Muscle of leg (tissue), 16 donors: ENCODE measurements at places on chromosomes 3 and 15. TPM values are rescaled to one million over a fixed set of nuclear protein-coding genes. Genes with fewer than 3 reads are reported as not detected.

C3orf49 gene
- 0.30 TPM for polyA plus RNA-seq

DNA sequence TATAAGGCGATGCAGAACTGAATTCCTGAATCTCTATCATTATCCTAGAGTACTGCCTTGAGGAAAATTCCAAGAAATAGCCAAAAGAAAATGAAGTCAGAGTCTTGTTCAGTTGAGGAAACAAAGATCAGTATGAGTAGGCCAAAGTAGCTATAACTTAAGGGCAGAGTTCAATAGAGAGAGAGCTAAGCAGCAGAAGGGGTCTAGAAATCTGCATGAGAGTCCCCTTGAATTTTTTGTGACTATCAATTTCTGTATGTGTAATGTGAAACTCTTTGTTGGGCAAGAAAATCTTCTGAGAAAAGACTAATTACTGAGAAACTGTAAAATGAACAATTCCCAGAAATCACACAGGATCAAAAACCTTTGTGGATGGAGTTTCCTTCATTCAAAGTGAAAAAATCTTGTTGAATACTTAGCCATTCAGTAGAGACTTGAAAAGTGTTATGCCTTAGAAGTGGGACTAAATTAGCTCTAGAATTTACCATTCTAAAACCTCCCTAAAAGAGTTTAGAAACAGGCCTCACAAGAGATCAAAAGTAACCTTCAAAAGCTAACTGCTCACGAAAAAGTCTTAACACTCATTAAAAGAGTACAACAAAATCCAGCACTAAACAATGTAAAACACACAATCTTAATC is 43.1 kb upstream of the FNDC3B start:
- no peaks in the 10 kb centered on the region for H3K36me3 ChIP-seq
- no peaks in the 10 kb centered on the region for H3K27me3 ChIP-seq
- no peak for DNase-seq
- no peaks in the 10 kb centered on the region for H3K4me1 ChIP-seq
- no peak overlapping the region for H3K4me3 ChIP-seq

DNA sequence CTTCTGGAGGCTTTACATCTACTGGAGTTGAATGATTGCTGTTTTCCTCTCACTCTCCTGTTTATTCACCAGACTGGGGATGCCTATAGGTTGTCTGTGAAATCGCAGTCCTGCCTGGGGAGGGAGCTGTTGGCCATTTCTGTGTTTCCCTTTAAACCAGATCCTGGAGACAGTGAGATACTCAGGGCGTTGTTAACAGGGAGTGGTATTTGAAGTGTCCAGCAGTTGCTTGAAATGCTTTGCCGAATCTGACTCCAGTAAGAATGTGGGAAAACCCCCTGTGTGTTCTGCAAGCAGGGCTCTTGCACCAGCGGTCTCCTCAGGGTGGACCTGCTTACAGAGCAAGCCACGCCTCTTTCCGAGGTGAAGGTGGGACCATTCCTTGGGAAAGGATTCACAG is 4.3 kb upstream of the LRRK1 start:
- peaks cover 22% of the 10 kb centered on the region for H3K27me3 ChIP-seq
- peaks cover 15% of the 10 kb centered on the region for H3K36me3 ChIP-seq
- no peak overlapping the region for H3K4me3 ChIP-seq
- H3K4me1 ChIP-seq = peaks cover 32% of the 10 kb centered on the region
- no peak for DNase-seq
- no peak overlapping the region for H3K27ac ChIP-seq

MOBP gene
- not detected for polyA plus RNA-seq

GRCh38 chr3:5787861-5788488 is 600.5 kb downstream of the EDEM1 start:
- peak; percentile 83 for DNase-seq
- H3K27me3 ChIP-seq = no peaks in the 10 kb centered on the region
- peaks cover 2% of the 10 kb centered on the region for H3K4me1 ChIP-seq
- no peak overlapping the region for H3K4me3 ChIP-seq

DNA sequence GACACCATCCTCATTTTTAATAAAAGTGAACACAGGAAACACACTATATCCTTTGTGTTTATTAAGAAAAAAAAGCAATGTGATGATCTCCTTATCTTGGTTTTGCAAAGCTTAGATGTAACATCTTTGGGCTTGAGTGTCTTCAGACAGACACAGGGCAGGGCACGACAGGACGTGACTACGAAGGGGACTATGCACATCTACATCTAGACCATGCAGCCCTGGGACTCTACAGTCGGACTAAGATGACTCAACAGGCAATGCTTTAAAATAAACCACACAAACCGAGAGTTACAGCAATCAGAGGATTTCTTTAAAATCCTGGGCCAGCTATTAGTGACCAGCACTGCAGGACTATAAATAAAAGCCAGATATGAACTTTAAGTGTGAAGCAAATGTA is 22.8 kb upstream of the TM2D3 start:
- no peak overlapping the region for H3K27ac ChIP-seq
- H3K36me3 ChIP-seq = peaks cover 31% of the 10 kb centered on the region
- no peak for DNase-seq

DNA sequence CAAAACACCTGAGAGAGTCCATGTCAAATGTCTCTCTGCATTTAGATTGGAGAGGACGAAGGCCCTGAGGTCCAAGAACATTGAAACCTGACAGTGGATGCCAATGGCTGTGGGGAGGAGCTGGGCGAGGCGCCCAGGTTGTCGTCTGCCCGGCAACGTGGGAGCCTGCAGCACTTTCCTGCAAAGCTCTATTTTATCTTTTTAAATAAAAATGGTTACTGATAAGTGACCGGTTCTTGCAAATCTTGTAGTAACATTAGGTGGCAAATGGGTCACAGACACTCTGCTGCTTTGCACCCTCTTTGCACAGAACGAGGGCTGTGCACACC is 19.5 kb upstream of the FANCD2 start:
- no peak overlapping the region for H3K4me3 ChIP-seq
- no peak overlapping the region for H3K27ac ChIP-seq
- no peaks in the 10 kb centered on the region for H3K27me3 ChIP-seq
- H3K4me1 ChIP-seq = peaks cover 26% of the 10 kb centered on the region
- H3K36me3 ChIP-seq = peaks cover 6% of the 10 kb centered on the region

- no peak overlapping the region for H3K4me3 ChIP-seq
- no peaks in the 10 kb centered on the region for H3K36me3 ChIP-seq
- H3K27me3 ChIP-seq = no peaks in the 10 kb centered on the region
- H3K27ac ChIP-seq = no peak overlapping the region
- DNase-seq = no peak
- H3K4me1 ChIP-seq = no peaks in the 10 kb centered on the region
Measured at GRCh38 chr15:35293353-35294130, 208.4 kb upstream of the NANOGP8 start.

DNA sequence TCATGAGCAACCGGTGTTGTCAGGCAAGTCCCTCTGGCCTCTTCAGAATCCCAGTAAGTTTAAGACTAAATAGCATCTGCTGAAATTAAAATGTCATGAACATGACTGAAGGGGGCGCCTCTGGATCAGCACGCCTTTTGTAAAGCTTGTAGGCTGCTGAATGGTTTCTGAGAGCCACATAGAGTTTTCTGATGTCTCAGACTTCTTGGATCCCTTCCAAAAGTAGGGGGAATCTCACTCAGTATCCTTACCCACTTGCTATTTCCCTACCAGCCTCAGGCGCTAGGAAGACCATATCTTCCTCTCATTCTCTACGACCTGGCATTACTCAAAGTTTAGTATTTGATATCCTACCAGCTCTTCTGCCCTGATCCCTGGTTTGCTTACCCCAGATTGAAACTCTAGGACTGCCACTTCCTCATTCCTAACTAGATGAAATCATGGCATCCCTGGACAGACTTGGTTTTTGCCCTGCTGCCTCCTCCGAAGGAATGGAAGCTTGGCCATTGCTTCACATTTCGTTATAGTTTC is 62.7 kb upstream of the CD47 start:
- H3K27me3 ChIP-seq = no peaks in the 10 kb centered on the region
- H3K4me3 ChIP-seq = no peak overlapping the region
- peak; percentile 18 for DNase-seq
- no peaks in the 10 kb centered on the region for H3K36me3 ChIP-seq
- H3K4me1 ChIP-seq = no peaks in the 10 kb centered on the region
- H3K27ac ChIP-seq = no peak overlapping the region

DNA sequence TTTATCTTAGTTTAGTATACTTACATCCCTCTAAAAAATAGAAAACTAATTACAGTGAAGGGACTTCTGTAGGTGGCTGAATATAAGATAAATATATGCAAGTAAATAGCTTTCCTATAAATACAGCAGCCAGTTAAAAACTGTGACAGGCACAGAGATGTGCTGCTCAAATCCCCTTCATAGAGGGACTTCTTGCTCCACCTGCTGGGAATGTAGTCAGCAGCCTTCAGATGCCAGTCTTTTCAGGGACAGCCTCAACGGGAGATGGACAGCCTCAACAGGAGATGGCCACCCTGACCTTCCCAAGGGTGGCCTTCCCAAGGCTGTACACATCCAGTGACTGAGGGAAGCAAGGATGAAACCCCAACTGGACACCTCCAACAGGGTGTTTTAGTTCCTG is 15.7 kb upstream of the PRR23E start:
- H3K27me3 ChIP-seq = peaks cover 12% of the 10 kb centered on the region
- peaks cover 18% of the 10 kb centered on the region for H3K4me1 ChIP-seq
- no peaks in the 10 kb centered on the region for H3K36me3 ChIP-seq
- H3K27ac ChIP-seq = no peak overlapping the region

DNA sequence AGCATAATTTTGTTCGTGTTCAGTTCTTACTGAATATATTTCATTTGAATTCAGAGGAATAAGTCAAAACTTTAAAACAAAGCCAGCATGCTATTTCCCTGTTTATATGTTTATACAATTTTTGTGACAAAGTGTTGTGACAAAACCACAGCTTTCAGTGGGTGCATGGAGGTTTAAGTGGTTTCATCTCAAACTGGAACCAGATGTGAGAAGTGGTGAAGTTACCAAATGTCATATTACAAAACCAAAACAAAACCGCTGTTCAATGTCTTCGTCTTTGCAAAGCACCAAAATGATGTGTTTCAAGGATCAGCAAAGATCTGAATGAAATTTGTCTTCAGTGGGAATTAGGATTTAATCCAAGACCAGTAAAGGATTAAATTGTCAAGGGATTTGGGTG is 59.3 kb upstream of the OSTN start:
- H3K27me3 ChIP-seq = no peaks in the 10 kb centered on the region
- no peaks in the 10 kb centered on the region for H3K4me1 ChIP-seq
- no peak overlapping the region for H3K4me3 ChIP-seq
- H3K27ac ChIP-seq = no peak overlapping the region

GRCh38 chr3:158792709-158793108 is 9.1 kb upstream of the MFSD1 start:
- no peak overlapping the region for H3K27ac ChIP-seq
- H3K4me3 ChIP-seq = no peak overlapping the region
- no peaks in the 10 kb centered on the region for H3K36me3 ChIP-seq
- DNase-seq = no peak
- H3K4me1 ChIP-seq = peaks cover 2% of the 10 kb centered on the region

- peaks cover 3% of the 10 kb centered on the region for H3K4me1 ChIP-seq
- no peak overlapping the region for H3K27ac ChIP-seq
- no peaks in the 10 kb centered on the region for H3K27me3 ChIP-seq
- H3K36me3 ChIP-seq = no peaks in the 10 kb centered on the region
Measured at GRCh38 chr15:95590533-95591044, 739.9 kb upstream of the NR2F2 start.

SKOR1 gene
- 0.49 TPM for polyA plus RNA-seq

SLC22A13 gene
- not detected for polyA plus RNA-seq
